Tibial nerve (tissue), 4 donors: ENCODE measurements at places on chromosomes 4 and X.

- H3K27me3 ChIP-seq, result no peaks in the 10 kb centered on the region
- DNase-seq, result no peak
- no peak overlapping the region for H3K4me3 ChIP-seq
- H3K36me3 ChIP-seq, result no peaks in the 10 kb centered on the region
These were observed 2693.1 kb downstream of the ARAP2 start for GRCh38 chr4:33551244-33551643.

DNA sequence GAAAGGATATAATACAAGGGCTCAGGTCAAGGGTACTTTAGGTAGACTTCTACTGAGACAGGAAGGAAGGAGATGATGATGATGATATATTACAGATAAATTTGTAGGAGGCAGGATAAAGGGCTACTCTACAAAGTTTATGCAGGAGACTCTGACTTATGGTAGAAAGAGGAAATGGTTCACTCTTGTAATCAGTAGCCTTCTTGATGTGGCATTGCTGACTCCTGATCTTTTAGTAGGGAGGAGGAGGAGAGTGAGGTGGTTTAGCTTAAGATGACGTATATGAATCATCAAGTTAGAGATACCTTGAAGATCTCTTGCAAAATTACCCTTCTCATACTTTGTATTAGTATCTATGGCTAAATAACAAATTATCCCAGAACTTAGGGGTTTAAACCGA lies 4.7 kb downstream of the BLTP1 start:
- peaks cover 35% of the 10 kb centered on the region for H3K4me1 ChIP-seq
- no peaks in the 10 kb centered on the region for H3K27me3 ChIP-seq
- no peak for DNase-seq
- no peaks in the 10 kb centered on the region for H3K36me3 ChIP-seq

DNA sequence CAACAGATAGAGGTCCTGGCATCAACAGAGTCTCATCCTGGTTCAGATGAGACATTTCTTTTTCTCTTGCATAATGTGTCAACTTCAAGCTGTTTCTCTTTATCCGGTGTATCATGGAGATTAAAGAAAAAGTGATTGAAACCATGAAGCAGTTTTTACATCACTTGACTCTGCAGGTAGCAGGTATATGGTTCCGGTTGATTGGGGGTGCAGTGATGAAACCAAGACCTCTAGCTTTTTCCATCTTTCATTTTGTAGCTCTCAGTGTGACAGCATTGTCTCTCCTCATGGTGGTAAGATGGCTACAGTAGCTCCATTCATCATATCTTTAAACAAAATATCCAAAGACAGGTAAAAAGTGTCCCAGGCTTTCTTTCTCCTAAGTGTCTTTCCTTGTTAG lies 2.4 kb upstream of the HOPX start:
- no peak for DNase-seq
- no peaks in the 10 kb centered on the region for H3K27me3 ChIP-seq
- H3K4me1 ChIP-seq, result peaks cover 7% of the 10 kb centered on the region
- no peaks in the 10 kb centered on the region for H3K36me3 ChIP-seq

- H3K4me1 ChIP-seq, result no peaks in the 10 kb centered on the region
- H3K36me3 ChIP-seq, result no peaks in the 10 kb centered on the region
- H3K27me3 ChIP-seq, result no peaks in the 10 kb centered on the region
These were observed 12.9 kb upstream of the PRKG2 start for GRCh38 chr4:81227968-81228367.

DNA sequence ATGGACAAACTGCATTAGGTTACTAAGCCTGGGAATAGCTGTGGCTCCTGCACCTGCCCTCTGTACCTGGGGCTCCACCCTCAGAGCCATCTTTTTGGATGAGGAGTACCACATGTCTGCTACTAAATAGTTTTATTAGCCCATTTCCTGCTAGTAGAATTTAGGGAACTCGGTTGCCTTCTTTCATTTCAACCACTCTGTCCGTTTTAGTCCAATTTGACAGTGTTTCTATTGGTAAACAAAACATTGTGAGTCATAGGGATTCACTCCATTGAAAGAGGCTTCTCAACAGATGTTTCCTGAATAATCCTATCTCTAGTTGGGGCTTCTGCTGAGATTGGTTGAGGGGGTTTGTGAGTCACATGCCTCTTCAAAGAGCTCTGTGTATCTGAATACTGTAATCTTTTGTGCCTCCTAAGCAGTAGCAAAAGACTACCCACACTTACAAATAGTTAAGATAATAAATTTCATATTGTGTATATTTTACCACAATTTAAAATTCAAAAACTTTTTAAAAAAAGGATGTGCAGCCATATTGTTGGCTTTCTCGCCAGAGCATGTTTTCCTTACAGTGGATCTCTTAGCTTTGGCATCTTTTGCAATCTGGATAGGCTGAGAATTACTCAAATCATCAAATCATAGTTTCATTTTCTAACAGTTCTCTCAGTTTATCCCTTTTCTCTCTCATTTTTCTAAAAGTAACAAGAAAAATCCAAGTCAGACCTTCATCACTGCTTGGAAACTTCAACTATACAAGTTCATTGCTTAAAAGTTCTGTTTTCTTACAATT lies 9.9 kb downstream of the FAM200B start:
- peak overlapping the region; percentile 13 for H3K27ac ChIP-seq
- peaks cover 15% of the 10 kb centered on the region for H3K4me1 ChIP-seq
- peaks cover 15% of the 10 kb centered on the region for H3K36me3 ChIP-seq
- no peak for DNase-seq

GRCh38 chr4:33948921-33949320 lies 2295.4 kb downstream of the ARAP2 start:
- H3K27ac ChIP-seq, result no peak overlapping the region
- H3K4me3 ChIP-seq, result no peak overlapping the region
- H3K36me3 ChIP-seq, result no peaks in the 10 kb centered on the region
- H3K27me3 ChIP-seq, result no peaks in the 10 kb centered on the region

DNA sequence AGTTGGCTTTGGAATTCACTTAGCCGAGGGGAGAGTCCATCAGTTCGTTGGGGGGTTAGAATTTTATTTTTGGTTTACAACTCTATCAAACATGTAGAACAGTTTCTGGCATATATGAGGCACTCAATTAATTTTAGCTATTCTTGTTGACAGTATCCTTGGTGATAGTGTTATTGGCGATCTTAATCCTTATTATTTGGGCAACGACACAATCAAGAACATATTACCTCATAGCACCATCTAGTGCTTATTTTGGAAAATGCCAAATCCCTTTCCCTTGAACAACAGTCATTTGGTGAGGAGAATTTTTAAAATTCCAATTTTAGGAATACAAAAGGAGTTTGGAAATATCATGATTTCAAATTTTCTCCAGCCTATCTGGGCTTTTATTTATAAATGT lies 17.9 kb upstream of the PGRMC1 start:
- no peak overlapping the region for H3K4me3 ChIP-seq
- H3K4me1 ChIP-seq, result no peaks in the 10 kb centered on the region
- H3K36me3 ChIP-seq, result no peaks in the 10 kb centered on the region

DNA sequence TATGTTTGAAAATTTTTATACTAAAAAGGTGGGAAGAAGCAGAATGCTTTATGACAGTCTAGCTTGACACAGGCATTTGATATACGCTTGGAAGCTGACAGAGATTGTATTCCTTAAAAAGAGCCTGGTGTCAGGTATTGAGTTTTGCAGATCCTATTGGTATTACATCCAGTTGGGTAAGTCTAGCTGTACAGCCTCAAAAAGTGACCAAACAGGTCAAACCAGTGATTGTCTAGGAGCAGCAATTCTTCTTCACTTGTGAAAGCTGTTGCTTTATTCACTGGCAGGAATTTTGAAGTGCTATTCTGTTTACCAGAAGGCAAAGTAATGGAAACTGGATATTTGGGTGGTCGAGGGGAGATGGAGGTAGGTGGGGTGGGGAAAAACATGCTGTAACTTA lies 77.5 kb downstream of the UCHL1 start:
- H3K4me3 ChIP-seq, result no peak overlapping the region
- DNase-seq, result no peak
- no peaks in the 10 kb centered on the region for H3K36me3 ChIP-seq
- no peaks in the 10 kb centered on the region for H3K4me1 ChIP-seq
- H3K27ac ChIP-seq, result no peak overlapping the region
- no peaks in the 10 kb centered on the region for H3K27me3 ChIP-seq

- H3K27me3 ChIP-seq, result no peaks in the 10 kb centered on the region
- H3K4me3 ChIP-seq, result no peak overlapping the region
- no peaks in the 10 kb centered on the region for H3K4me1 ChIP-seq
- no peak for DNase-seq
- H3K36me3 ChIP-seq, result no peaks in the 10 kb centered on the region
- no peak overlapping the region for H3K27ac ChIP-seq
These were observed 151.7 kb upstream of the CASK start for GRCh38 chrX:42075032-42075431.

GRCh38 chrX:140298960-140299825 lies 205.7 kb downstream of the SOX3 start:
- no peaks in the 10 kb centered on the region for H3K36me3 ChIP-seq
- no peak overlapping the region for H3K4me3 ChIP-seq
- H3K4me1 ChIP-seq, result no peaks in the 10 kb centered on the region
- DNase-seq, result no peak

- no peaks in the 10 kb centered on the region for H3K27me3 ChIP-seq
- H3K36me3 ChIP-seq, result no peaks in the 10 kb centered on the region
- H3K4me3 ChIP-seq, result no peak overlapping the region
These were observed 781.4 kb downstream of the PCDH18 start for GRCh38 chr4:136750897-136751296.

- no peak overlapping the region for H3K4me3 ChIP-seq
- H3K27me3 ChIP-seq, result no peaks in the 10 kb centered on the region
- H3K36me3 ChIP-seq, result no peaks in the 10 kb centered on the region
These were observed 145.9 kb upstream of the PCDH10 start for GRCh38 chr4:133003169-133003568.

- no peaks in the 10 kb centered on the region for H3K27me3 ChIP-seq
- no peak for DNase-seq
- H3K4me3 ChIP-seq, result no peak overlapping the region
- no peaks in the 10 kb centered on the region for H3K4me1 ChIP-seq
These were observed 53.8 kb downstream of the APLN start for GRCh38 chrX:129600981-129601424.

DNA sequence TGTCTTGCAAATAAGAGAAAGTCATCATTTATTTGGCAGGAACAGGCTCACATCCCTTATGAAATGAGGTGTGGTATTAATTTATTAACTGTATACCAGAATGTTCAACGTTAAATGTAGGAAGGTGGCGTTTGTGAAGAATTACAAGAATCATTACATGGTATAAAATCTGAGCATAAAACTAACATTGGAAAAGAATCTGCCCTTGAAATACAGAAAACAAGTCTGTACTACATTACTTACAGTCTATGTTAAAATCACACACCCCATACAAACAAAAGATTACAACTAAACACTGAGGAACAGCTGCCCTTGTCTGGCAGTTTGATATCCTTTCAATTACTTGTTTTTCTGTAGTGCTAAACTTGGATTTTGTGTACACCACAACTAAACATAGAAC lies 131.1 kb downstream of the DCHS2 start:
- H3K27ac ChIP-seq, result no peak overlapping the region
- no peaks in the 10 kb centered on the region for H3K27me3 ChIP-seq
- DNase-seq, result no peak
- no peak overlapping the region for H3K4me3 ChIP-seq
- no peaks in the 10 kb centered on the region for H3K36me3 ChIP-seq
- peaks cover 15% of the 10 kb centered on the region for H3K4me1 ChIP-seq

- no peak for DNase-seq
- no peaks in the 10 kb centered on the region for H3K36me3 ChIP-seq
- no peaks in the 10 kb centered on the region for H3K27me3 ChIP-seq
- no peaks in the 10 kb centered on the region for H3K4me1 ChIP-seq
- H3K27ac ChIP-seq, result no peak within 1 kb of the TSS
These were observed at the start of gene ASB9 for GRCh38 chrX:15269618-15270521. Gene ASB9, minus strand, starts transcription at chrX:15270083. Its CDS starts 209 bp downstream, at chrX:15269874.

- H3K4me3 ChIP-seq, result no peak overlapping the region
- H3K27ac ChIP-seq, result no peak overlapping the region
- H3K4me1 ChIP-seq, result no peaks in the 10 kb centered on the region
- H3K27me3 ChIP-seq, result no peaks in the 10 kb centered on the region
- DNase-seq, result no peak
These were observed 860.9 kb upstream of the LCORL start for GRCh38 chr4:18882468-18882867.

- H3K27me3 ChIP-seq, result no peaks in the 10 kb centered on the region
- no peak for DNase-seq
- H3K4me1 ChIP-seq, result no peaks in the 10 kb centered on the region
- H3K36me3 ChIP-seq, result no peaks in the 10 kb centered on the region
- no peak overlapping the region for H3K4me3 ChIP-seq
- H3K27ac ChIP-seq, result no peak overlapping the region
These were observed 57.1 kb downstream of the FREM3 start for GRCh38 chr4:143643399-143643798.

- no peak overlapping the region for H3K4me3 ChIP-seq
- H3K27ac ChIP-seq, result peak overlapping the region; percentile 56
- H3K4me1 ChIP-seq, result no peaks in the 10 kb centered on the region
- peak; percentile 69 for DNase-seq
- H3K36me3 ChIP-seq, result no peaks in the 10 kb centered on the region
- H3K27me3 ChIP-seq, result no peaks in the 10 kb centered on the region
These were observed 3.4 kb downstream of the TFE3 start for GRCh38 chrX:49039598-49040375.

DNA sequence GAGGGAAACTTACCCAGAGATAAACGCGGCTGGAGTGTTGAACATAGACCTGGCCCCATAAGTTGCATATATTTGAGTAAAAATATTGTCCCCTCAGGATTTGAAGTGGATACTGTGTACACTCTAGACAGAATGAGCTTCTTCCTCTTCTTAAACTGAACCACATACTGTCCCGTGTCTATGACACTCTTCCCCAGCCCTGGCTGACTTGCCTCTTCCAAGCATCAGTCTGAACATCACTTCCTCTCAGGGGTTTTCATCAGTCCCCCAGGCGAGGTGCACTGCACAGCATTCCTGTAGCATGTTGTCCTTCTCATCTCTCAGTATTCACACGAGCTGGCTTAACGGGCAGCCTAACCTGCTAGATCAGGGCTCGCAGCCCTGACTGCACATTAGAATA lies 80.5 kb upstream of the TMEM150C start:
- no peaks in the 10 kb centered on the region for H3K36me3 ChIP-seq
- H3K4me1 ChIP-seq, result peaks cover 14% of the 10 kb centered on the region
- no peak overlapping the region for H3K4me3 ChIP-seq
- H3K27me3 ChIP-seq, result no peaks in the 10 kb centered on the region
- no peak overlapping the region for H3K27ac ChIP-seq
- DNase-seq, result no peak

GRCh38 chrX:15786915-15787314 lies 3.4 kb upstream of the ZRSR2 start:
- DNase-seq, result no peak
- peaks cover 11% of the 10 kb centered on the region for H3K4me1 ChIP-seq
- H3K27ac ChIP-seq, result no peak overlapping the region
- no peaks in the 10 kb centered on the region for H3K36me3 ChIP-seq
